AG09309 (cell line): ENCODE measurements at places on chromosomes 11 and 22.

GRCh38 chr11:48122246-48122645 is 94.4 kb upstream of the OR4B1 start:
- no peak for DNase-seq

DNA sequence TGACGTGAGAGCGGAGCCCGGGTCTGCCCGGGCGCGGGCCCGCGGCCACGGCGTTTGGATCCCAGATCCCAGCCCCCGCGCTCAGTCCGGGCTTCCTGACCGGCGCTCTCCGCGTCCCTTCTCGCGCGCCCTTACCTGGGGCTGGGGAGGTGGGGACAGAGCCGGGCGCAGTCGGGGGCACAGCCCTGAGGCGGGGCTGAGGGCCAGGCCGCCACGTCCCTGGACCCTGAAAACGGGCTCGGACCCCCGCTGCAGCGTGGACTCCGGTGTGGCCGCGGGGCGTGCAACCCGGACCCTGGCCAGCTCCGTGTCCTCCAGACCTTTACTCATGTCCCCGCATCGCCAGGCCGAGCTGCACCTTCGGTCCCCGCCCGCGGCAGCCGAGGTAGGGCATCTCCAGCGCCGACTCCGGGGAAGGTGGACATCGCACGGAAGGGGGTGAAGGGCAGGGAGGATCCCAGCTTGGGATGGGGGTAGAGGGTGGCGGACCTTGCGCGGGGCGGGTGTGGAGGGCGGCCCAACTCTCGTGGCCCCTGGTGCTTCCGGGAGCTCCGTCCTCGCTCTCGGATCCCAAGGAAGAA is 9.9 kb upstream of the AIFM3 start:
- DNase-seq: no peak

- no peak for DNase-seq
Observed at GRCh38 chr11:92109466-92109865, 115.2 kb upstream of the FAT3 start.

- DNase-seq: no peak
Observed at GRCh38 chr11:9251311-9251710, 13.8 kb downstream of the DENND5A start.

DNA sequence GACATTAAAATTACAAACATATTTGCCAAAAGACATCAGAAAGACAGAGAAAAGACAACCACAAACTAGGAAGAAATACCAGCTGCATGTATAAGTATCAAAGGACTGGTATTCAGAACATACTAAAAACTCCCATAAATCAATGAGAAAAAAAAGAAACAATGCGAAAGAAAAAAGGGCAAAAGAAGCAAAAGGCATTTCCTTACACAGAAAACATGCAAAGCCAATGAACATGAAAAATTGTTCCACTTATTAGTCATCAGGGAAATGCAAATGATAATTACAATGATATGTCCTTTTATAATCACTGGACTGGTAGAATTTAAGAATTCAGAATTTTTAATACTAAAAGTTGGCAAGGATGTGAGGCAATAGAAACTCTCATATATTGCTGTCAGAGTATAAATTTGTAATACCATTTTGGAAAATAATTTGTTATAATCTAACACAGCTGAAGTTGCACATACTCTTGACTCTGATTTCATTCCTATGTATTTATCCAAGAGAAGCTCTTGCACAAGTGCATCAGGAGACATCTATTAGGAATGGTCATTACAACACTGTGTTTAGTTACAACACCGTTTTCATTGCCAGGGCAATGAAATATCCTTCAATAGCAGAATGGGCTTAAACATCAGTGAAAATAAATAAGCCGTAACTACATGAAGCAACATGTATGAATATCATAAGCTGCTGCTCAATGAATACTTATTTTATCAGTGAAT is 279.7 kb downstream of the SWAP70 start:
- DNase-seq: peak; percentile 96

DNA sequence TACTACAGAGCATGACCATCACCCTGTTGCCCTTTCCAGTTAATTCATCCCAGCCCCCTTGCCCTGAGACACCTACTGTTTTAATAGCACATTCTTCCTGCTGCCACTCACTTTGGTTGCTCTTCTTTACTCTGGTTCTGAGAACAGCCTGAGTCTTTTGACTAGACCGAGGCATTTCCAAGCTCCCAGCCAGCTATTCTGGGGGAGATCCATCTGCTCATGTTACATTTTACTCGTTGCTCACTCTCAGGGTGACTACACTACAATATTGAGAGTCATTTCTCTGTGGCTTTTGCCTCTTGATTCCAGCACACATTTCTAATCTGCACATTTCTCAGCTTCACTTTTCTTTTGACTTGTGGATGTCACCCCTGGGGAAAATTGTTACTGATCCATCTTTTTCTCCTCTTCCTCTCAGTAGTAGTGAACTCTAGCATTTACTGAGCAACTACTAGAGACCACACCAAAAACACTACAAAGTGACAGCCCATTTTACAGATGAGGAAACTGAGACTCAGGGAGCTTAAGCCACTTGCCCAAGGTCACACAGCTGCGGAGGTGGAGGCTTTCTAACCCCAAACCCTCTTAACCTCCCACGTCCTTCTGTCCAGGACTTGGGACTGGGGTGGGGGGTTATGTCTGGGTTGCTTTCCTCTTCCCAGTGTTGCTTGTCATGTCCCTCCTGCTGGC is 117.8 kb downstream of the C11orf91 start:
- DNase-seq: no peak

- DNase-seq: no peak
Observed at GRCh38 chr11:130711193-130711592, 205.1 kb downstream of the SNX19 start.

DNA sequence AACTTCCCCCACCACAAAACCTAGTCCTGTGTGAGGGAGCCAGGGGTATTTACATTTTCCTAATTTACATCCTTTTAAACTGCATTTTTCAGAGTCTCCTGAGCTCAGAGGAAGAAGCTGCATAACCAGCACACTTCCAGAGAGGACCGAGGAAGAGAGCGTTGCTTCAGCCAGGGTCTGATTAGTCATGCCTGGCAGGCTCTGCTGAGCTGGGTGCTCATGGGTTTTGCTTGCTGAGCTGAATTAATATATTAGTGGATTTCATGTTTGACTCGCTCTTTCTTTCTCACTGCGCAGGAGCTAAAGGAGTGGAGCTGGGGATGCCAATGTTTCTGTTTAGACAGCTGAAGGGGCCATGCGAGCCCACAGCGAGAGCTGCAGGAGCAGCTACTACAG is 539.3 kb upstream of the B3GAT1 start:
- peak; percentile 32 for DNase-seq

- no peak for DNase-seq
Observed at GRCh38 chr11:69012092-69013008, 696 bp downstream of the MRGPRF start.

- no peak for DNase-seq
Observed at GRCh38 chr11:75925785-75926164, 110.8 kb downstream of the UVRAG start.

GRCh38 chr11:28962502-28962901 is 854.3 kb downstream of the METTL15 start:
- no peak for DNase-seq

GRCh38 chr11:14386895-14387480 is 28.0 kb upstream of the RRAS2 start:
- peak; percentile 35 for DNase-seq

GRCh38 chr11:64787526-64788320 is 9.4 kb upstream of the SF1 start:
- DNase-seq: no peak

- DNase-seq: no peak
Observed at GRCh38 chr11:46380340-46381047, 975 bp upstream of the MDK start.

- DNase-seq: peak; percentile 32
Observed at GRCh38 chr11:111978028-111978771, 41.1 kb downstream of the DIXDC1 start.

- DNase-seq: no peak
Observed at GRCh38 chr11:80958987-80959386, 1518.2 kb upstream of the TENM4 start.

GRCh38 chr11:13535819-13536218 is 40.0 kb upstream of the PTH start:
- no peak for DNase-seq

DNA sequence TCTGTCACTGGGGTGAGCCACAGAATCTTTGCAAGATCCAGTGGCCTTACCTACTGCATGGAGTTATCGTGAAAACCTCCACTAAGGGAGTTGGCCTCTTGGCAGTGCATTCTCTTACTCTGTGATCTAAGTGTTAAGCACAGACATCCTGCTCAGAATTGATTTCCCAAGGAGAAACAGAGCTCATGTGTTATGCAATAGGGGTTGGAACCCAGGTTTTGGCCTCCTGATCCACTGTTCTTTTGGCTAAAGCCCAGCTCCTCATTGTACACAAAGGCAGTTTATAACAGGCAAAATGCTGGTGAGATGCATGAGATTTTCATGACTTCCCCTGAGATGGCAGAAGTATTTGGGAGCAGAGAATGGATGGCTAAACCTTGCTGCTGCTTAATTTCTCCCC is 11.8 kb downstream of the DTX4 start:
- DNase-seq: no peak

GRCh38 chr11:32479291-32479690 is 44.0 kb upstream of the WT1 start:
- DNase-seq: no peak

- no peak for DNase-seq
Observed at GRCh38 chr11:72573855-72574445, 100.3 kb downstream of the PDE2A start.

- no peak for DNase-seq
Observed at GRCh38 chr11:129435499-129436245, 60.0 kb downstream of the BARX2 start.

DNA sequence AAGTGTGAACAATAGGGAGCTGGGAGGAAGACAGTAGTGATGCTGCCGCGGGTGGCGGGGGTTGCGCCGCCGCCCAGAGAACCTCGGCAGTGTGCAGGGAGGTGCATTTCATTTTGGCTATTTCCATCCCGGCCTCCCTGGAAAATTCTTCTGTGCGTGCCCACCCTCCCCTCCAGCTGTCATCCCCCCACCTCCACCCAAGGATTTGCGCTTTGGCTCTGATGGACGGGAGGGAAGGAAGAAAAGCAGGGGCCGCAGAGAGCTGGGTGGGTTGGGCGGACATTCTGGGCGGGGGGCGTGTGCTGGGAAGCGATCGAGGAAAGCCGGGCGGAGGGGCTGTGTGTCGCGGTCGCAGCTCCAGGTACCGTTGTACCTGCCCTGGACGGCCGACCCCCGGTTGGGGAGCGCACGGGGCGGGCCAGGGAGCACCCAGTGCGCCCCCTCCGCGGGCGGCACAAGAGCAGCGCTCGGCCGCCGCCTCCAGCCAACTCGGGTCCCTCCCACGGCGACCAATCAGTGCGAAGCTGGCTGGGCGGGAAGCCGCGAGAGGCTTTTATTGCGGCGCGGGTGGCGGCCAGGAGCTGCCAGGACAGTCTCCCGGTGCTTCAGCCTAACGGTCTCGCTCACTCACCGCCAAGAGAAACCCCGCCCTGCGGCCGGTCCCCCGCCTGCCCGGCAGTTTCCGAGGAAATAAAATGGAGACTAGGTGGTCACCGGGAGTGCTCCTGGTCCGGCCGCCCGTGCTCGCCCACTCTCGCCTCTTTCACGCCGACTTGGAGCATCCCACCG is 1.6 kb downstream of the NCAM1 start:
- no peak for DNase-seq

DNA sequence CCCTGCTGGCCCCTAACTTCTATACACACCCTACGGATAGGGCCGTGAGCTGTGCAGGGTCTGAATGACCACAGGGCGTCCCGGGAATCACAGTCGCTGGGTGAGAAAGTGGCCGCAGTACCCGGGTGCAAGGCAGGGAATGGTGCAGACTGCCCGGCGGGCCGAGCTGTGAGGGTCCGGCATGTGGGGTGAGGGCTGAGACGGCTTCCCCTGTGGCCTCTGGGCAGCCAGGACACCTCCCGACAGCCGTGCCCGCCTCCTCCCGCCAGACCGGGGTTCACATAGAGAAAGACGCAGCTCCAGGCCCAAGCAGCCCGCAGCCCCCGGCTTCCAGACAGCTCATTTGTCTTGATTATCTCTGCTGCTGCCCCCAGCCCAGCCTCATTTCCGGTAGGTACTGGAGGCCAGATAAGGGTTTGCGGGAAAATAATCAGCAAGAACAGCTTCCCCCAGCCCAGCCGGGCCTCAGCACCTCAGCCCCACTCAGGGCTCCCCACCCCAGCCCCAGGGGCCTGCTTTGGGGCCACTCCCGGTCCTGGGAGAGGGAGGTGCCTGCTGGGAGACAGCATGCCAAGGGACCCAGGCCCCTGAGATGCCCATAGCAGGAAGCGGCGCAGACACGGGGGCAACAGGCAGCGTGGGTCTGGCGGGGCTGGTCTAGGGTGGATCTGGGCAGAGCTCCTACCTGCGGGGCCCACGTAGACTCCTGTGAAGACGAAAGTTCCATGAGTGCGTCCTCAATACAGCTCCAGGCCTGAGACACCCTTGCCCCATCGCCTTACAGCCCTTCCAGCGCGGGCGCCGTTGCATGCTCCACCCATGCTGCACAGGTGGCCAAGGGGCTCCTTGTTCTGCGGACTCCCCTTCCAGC is 123.1 kb downstream of the BRD1 start:
- DNase-seq: no peak

DNA sequence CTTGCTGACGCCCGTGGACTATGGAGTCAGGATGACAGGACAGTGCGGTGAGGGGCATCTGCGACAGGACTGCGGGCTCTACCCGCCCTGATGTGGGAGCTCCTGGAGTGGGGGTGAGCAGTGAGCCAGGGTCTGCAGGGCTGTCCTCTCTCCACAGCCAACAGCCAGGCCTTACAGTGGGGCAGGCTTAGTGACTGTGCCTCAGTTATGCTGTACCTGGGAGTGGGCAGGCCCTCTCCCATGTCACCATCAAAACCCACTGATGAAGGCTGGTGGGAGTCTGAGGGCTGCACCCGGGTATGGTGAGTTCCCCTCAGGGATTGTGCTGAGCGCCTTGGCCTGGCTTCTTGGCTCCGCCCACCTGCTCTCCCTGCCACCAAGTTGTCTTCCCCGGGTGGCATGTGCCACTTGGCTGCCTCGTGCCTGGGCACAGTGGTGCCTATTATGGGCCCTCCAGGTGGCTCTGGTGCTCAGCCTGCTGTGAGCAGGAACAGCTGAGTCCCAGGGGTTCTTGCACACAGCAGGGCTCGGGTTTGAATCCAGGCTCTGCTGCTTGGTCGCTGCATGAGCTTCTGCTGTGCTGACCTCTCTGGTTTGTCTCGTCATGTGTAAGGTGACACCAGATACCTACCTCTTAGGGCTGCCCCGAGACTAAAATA is 4.1 kb upstream of the TRIOBP start:
- no peak for DNase-seq

DNA sequence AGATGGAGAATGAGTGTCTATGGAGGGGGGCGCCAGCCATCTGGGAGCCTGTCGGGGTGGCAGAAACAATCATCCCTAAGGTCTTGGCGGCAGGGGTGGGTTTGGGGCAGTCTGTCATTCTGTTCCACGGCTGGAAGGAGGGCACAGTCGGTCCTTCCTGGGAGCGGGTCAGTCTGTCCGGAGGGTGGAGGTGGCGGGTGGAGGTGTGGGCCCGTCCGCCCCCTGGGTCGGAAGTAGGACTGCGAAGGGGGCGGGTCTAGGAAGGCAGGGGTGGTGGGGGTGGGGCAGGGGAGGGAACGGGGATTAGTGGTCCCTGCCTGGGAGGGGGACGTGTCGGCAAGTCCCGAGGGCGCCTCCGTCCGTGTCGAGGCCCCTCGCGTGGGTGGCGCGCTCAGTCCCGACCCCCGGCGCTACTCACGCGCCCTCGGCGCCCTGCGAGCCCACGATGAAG is 461 bp downstream of the TBC1D10A start:
- no peak for DNase-seq

- no peak for DNase-seq
Observed at GRCh38 chr11:16902781-16903378, 111.3 kb downstream of the PLEKHA7 start.
